Right hindlimb (tissue), 1 donor: ENCODE measurements at places on chromosomes 13 and 19.

DNA sequence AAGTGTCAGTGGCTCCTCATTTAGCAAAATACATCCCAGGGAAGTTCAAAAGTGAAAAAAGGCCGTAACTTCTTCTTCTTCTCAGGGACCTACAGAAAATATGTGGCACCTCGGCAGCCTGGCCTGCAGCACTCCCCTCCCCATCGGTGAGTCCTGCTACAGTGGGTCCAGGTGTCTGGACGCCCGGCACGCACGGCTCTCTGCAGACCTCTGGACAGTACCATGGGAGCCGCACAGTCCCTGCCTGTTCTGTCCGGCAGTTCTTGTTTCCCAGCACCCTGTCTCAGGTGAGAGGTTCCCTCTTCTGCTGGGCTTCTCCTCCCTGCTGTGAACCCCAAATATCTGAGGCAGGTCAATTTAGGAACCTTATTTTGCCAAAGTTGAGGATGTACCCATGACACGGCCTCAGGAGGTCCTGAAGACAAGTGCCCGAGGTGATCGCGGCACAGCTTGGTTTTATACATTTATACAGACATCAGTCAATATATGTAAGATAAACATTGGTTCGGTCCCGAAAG is 36.8 kb upstream of the ALOX5AP start:
- no peak for DNase-seq

GRCh38 chr13:98397221-98397620 is 179.7 kb downstream of the STK24 start:
- DNase-seq: no peak

DNA sequence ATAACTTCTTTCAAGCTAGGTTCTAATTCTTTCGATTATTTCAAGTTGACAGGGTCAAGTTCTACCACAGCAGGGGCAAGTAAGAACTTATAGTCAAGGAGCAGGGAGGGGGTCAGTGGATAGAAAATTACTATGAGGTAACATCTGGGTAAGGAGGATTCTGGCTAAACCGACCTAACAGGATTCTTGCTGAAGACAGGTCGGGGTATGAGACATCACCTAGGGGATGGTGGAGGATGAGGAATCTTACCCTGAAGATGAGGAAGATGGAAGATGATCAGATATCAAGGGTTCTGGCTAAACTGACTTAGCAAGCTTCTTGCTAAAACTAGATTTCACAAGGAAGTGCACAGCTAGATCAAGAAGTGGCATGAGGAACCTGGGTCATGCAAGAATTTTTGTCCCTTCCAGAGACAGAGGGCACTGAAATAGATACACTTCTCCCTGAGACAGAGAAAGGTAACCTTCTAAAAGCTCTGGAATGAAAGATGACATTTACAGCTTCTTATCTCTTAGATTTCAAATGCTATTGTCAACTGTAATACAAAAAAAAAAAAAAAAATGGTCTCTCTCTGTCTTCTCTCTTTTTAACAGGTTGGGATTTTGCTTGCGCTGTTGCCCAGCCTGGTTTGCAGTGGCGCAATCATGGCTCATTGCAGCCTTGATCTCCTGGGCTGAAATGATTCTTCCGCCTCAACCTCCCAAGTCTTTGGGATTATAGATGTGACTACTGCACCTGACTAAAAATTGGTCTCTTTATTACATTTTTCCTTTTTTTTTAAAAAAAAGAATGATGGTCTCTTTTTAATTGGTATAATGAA is 9.6 kb upstream of the METTL21C start:
- no peak for DNase-seq

GRCh38 chr19:19458110-19458816 is 52.8 kb downstream of the GATAD2A start:
- no peak for DNase-seq

GRCh38 chr13:100130930-100131511 is 42.1 kb downstream of the PCCA start:
- DNase-seq: no peak

- DNase-seq: no peak
Measured at GRCh38 chr19:46530636-46531035, 35.0 kb upstream of the PNMA8B start.

- DNase-seq: no peak
Measured at GRCh38 chr19:17490411-17490810, 20.1 kb downstream of the SLC27A1 start.

DNA sequence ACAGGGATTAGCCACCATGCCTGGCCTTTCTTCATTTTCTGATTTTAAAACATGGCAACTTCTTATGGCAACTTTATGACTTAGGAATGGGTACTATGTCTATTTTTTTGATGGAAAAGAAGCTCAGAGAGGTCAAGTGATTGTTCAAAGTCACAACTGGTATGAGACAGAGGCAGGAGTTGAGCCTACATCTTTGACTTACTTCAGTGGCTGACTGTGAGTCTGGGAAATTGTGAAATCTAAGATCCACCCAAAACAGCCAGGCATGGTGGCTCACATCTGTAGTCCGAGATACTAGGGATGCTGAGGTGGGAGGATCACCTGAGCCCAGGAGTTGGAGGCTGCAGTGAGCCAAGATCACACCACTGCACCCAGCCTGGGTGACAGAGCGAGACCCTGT is 2.4 kb upstream of the ACTL9 start:
- DNase-seq: no peak

DNA sequence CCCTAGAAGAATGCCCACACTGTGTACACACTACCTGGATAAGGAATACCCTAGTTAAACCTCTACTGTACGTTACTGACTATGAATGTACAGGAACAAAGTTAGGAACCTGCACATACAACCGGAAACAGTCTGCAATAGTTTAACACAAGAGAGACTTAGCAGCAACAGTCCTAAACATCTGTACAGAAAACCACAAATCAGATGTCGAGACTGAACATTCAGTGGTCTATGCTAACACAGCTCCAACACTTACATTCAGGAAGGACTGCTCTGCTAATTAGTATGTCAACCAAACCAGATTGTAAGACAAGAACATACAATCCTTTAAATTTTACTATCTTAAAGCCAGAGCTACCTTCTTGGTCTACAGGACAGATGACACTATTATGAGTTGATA is 104.9 kb downstream of the ZNF429 start:
- no peak for DNase-seq

GRCh38 chr19:31096062-31096830 is 253.0 kb downstream of the TSHZ3 start:
- DNase-seq: no peak

DNA sequence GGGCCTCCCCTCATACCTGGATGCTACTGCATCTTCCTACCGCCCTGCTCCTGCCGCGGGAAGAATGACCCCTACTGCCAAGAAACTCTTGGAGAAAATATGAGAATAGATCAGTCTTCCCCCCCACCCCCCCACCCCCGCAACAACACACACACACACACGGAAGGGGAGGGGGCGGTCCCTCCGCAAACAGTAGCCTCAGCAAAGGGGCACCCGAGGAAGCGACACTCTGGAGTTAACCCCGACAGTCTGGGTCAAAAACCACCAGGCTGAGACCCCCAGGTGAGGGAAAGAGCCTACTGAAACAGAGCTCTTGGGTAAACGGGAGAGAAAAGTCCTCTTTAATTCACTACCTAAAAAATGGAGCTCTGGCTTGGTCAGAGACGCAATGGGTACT is 1.2 kb downstream of the MED26 start:
- peak; percentile 35 for DNase-seq

DNA sequence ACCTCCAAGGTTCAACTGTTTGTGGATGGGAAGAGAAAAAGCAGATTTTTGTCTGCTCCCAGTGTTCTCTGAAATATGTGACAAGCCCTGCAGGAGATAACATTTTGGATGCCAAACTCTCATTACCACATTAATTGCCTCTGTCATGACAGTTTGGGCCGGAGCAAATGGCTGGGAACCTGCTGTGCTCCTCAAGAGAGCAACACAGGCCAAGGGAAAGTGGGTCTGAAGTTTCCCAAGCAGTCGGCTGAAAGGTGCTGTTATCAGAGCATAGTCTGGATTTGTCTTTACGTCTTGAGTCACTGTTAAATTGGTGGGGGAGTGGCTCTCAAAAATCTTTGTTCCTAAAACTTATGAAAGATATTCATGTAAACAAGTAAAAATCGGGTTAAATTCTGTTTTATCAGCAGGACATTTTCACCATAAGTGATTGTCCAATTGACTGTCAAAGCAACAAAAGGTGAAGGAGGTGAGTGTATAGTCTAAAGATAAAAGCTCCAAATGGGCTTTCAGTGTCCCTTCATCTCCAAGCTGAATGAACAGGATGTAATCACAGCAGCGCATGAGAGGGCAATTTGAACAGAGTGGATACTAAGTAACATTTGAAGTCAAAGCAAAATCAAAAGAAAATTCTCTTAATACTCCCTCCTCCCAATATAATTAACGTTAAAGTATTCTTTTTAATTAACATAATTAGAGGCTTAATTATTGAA is 844.8 kb downstream of the PCDH17 start:
- no peak for DNase-seq

- DNase-seq: no peak
Measured at GRCh38 chr13:110006304-110006703, 219.9 kb upstream of the IRS2 start.

GRCh38 chr13:99819967-99820366 is 151.6 kb downstream of the ZIC5 start:
- DNase-seq: no peak

DNA sequence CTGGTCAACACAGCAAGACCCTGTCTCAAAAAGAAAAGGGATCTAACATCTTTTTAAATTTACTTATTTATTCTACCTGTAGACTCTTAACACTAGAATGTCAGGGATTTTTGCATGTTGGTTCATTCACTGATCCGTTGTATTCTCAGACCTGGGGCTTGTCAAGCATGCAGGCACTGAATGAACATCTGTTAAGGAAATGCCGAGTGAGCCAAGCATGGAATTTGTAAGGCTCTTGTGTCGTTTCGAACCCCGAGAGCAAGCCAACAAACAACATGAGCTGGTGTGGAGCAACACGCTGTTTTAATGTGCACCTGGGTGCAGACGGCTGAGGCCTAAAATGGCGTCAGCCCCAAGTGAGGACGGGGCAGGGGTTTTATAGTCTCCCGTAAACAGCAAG is 10.0 kb upstream of the OR1M1 start:
- peak; percentile 39 for DNase-seq

GRCh38 chr13:105232439-105232838 is 1303.0 kb downstream of the EFNB2 start:
- DNase-seq: no peak

DNA sequence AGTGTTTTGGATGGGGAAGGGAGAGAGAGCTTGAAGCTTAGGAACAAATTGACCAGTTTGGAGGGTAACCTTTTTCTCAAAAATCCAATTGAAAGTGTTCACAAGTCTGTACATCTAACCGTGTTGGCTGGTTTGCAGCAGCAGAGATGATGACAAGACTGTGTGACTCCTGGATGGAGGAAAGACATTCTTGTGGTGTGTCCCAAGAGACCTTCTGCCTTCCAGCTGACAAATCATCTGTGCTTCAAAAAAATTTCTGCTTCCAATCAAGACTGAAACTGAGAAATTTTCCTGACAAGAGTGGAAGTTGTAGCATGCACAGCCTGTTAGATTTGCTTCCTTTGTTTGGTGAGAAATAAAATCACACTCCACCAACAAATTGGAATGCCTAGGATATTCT is 56.2 kb downstream of the LACC1 start:
- no peak for DNase-seq

- DNase-seq: no peak
Measured at GRCh38 chr13:106117640-106118039, 417.8 kb downstream of the EFNB2 start.

DNA sequence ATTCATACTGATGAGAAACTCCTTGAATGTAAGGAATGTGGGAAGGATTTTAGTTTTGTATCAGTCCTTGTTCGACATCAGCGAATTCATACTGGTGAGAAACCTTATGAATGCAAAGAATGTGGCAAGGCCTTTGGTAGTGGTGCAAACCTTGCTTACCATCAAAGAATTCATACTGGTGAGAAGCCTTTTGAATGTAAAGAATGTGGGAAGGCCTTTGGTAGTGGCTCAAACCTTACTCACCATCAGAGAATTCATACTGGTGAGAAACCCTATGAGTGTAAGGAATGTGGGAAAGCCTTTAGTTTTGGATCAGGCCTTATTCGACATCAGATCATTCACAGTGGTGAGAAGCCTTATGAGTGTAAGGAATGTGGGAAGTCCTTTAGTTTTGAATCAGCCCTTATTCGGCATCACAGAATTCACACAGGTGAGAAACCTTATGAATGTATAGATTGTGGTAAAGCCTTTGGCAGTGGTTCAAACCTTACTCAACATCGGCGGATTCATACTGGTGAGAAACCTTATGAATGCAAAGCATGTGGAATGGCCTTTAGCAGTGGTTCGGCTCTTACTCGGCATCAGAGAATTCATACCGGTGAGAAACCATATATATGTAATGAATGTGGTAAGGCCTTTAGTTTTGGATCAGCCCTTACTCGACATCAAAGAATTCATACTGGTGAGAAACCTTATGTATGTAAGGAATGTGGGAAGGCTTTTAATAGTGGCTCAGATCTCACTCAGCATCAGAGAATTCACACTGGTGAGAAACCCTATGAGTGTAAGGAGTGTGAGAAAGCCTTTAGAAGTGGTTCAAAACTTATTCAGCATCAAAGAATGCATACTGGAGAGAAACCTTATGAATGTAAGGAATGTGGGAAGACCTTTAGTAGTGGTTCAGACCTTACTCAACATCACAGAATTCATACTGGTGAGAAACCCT is 26.6 kb downstream of the ZNF345 start:
- no peak for DNase-seq

- no peak for DNase-seq
Measured at GRCh38 chr19:7979011-7979410, 26.4 kb downstream of the ELAVL1 start.

DNA sequence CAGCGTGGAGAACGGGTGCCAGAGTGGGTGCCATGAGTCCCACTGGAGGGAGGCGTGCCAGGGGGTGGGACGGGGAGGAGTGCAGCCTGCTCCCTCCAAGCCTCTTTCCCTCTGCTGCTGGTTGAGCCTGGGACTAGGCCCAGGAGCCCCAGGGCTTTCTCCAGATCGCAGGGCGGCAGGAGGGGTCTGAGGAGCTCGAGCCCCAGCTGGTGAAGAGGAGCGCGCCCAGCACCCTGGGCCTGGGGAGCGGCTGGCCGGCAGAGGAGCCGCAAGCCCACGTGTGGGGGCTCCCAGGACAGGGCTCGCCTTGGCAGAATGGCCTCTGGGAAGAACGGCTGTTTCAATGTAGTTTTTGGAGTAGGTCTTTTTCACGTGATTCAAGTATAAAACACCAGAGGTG is 12.2 kb upstream of the DCUN1D2 start:
- no peak for DNase-seq
